ENCODE measurements at places on chromosomes 7 and 10. TPM values are rescaled to one million over a fixed set of nuclear protein-coding genes. Genes with fewer than 3 reads are reported as not detected.
A peak's percentile ranks its signal among the peaks of the same experiment; 100 is the strongest.

FBXL15 gene
- 29.1 TPM for total RNA-seq

LRRC18 gene
- total RNA-seq, result 3.0 TPM

SGPL1 gene
- 33.5 TPM for total RNA-seq

KIAA1217 gene
- 109 TPM for total RNA-seq

RPEL1 gene
- total RNA-seq, result not detected

TUBAL3 gene
- total RNA-seq, result not detected

LRGUK gene
- total RNA-seq, result 1.2 TPM

HOXA13 gene
- total RNA-seq, result not detected

CLDN3 gene
- total RNA-seq, result 30.3 TPM

DNA sequence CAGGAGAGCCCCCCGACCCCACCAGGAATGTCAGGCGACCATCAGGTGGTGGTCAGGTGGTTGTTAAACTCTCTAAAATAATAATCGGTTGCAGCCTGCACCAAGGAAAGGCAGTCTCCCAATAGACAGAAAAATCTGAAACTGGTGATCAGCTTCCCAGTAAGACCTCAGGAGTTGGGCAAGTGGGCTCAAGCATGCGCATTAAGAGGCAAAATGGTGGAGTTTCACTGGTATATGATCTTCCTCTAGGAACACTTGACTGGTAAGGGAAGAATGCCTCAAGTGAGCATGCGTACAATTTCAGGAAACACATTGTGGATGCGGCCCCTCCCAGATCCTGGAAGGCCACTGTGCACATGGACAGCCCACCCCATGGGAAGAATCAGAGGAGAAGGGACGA lies 619.9 kb downstream of the TYW1 start:
- no peak for DNase-seq

GRCh38 chr10:15096661-15097010 lies 519 bp upstream of the RPP38 start:
- DNase-seq, result no peak

GRCh38 chr7:63113713-63114285 lies 884.9 kb upstream of the ZNF722 start:
- peak; percentile 78 for DNase-seq

- no peak for DNase-seq
Measured at GRCh38 chr7:99848420-99849216, 20.8 kb downstream of the CYP3A43 start.

- DNase-seq, result no peak
Measured at GRCh38 chr7:139203992-139204391, 27.0 kb upstream of the UBN2 start.

GRCh38 chr7:105512415-105512814 lies 9.7 kb downstream of the PUS7 start:
- no peak for DNase-seq

DNA sequence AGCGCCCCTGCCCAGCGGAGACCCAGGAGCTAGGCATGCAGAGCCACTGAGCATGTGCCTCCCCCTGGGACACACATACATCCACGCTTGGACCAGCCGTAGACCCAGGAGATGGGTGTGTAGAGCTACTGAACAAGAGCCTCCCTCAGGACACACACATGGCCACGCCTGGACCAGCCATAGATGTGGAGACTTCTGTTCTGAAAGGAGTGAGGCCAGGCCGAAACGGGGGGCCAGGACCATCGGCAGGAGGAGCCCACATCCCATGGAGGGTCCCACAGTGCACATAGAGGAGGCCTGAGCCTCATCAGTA lies 340.4 kb downstream of the TCERG1L start:
- DNase-seq, result no peak

GRCh38 chr7:16735020-16735419 lies 18.5 kb upstream of the TSPAN13 start:
- DNase-seq, result no peak

DNA sequence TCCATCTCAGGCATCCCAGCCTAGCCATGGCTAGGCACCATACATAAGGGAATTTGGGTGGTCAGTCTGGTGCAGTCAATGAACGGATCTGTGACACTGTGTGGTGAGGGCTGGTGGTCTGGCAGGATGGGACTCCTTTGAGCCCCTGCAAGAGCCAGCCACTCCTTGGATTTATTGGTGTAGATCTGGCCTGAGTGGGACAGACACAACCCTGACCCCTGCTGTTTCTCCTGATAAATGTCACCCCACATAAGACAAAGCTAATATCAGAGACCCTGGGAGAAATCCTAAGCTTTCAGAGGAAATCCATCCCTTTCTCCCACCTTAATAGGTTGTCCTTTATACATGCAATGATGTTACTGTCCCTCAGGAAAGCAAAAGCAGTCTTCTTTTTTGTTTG lies 2.3 kb downstream of the FBXO24 start:
- no peak for DNase-seq

- DNase-seq, result no peak
Measured at GRCh38 chr10:75788394-75789205, 357.2 kb downstream of the LRMDA start.

DNA sequence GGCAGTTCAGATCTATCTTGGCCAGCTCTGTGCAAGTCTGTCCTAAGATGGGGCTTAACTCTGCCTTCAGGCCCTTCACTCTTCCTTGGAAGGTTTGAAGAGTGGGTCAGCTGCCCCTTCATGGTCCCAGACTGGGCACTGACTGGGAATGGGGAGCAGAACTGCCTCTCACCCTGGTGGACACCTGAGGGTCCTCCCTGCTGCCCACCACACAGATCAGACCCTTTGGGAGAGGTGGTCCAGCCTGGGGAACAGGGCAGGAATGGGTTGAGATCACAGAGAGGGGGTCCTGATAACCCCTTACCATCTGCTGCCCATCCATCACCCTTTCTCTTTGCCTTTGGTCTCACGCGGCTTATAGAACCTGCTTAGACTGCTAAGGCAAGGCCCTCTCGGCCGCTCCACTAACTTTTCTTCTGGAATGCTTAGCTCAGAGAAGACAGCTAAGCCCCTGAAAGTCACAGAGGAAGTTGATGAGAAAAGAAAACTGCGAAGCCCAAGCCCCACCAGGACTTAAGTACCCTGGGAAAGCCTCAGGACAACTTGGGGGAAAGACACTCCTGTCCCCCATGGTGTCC lies 402 bp upstream of the CDHR1 start:
- DNase-seq, result no peak

- DNase-seq, result no peak
Measured at GRCh38 chr10:48740988-48741387, 56.3 kb downstream of the WDFY4 start.

GRCh38 chr7:94559972-94560371 lies 50.4 kb downstream of the CASD1 start:
- DNase-seq, result no peak

DNA sequence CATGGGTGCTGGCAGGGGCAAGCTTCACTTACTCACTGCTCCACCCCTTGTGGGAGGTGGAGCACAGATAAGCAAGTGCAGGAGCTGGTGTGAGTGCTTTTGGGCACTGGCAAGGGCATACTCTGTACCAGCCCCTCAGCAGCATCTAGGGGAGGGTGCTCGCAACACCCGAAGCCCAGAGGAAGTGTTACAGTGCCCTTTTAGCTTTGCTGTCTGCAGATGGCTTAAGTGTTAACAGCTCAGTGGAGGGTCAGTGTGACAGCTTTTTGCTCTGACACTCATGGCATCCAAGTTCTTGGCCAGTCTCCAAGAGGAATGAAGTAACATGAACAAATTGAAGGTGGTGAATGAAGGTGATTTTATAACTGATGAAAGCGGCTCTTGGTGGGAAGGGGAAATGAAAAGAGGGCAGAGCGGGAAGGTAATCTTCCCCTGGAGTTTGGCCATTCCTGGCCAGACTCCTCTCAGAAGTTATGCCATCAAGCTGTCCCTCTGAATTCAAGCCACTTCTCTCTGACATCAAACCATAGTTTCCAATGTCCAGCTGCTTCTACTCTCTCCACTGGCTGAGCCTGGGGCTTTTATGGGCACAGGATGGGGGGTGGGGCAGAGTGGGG lies 862.5 kb downstream of the KCNMA1 start:
- no peak for DNase-seq

DNA sequence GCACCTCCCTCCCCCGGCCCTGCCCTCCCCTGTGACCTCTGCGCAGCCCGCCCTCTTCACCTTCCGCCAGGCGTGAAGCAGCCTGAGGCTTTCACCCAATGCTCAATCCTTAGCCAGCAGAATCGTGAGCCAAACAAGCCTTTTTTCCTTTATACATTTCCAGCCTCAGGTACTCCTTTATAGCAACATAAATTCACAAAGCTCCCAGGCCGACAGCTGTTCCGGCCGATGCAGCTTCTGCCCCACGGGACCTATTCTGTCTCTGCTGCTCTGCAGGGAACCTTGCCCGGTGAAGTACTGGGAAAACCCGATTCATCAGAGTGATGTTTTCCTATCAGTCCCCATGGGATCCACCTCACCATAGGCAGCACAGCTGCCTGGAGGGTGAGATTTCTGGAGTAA lies 87.4 kb downstream of the CHST15 start:
- no peak for DNase-seq

DNA sequence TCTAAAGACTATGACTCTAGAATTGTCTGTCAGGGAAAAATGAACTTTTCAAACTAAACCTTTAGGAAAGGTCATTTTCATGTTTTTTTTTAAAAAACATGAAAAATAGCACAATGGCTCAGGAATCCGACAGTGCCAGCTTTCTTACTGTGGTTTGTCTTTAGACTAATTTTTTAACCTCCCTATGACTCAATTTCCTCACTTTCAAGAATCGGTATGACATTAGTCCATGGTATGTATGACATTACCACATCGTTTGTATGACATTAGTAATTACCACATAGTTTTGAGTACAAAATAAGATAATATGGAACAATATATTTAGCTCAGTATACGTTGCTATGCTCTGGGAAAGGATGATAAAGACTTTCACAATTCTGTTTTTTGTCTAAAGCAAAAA lies 383.2 kb downstream of the PTPRN2 start:
- no peak for DNase-seq

GRCh38 chr10:77552252-77552651 lies 85.4 kb downstream of the KCNMA1 start:
- DNase-seq, result no peak

DNA sequence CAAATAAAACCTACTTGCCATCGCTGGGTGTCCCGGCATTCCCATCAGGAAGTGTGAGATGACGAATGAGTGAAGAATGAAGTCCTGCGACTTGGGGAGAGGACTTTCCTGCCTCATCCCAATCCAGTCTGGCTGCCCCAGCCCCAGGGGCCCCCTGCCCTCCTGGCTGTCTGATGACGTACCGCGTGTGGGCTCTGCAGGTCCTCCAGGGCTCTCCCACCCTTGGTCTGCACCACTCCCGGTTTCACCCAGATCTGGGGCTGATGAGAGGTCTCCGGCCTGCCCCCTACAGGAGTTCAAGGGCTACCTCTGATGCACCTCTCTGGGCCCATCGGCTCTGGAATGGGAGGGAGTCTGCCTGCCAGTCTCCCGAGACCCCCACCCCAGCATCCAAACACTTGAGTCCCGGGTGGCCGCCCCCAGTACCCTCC lies 9.8 kb downstream of the ATP6V1F start:
- DNase-seq, result peak; percentile 45
